ENCODE measurements at places on chromosomes 12 and 14.
A peak's percentile ranks its signal among the peaks of the same experiment; 100 is the strongest.

GRCh38 chr14:22059201-22059600 is 385.6 kb upstream of the OR4E1 start:
- H3K36me3 ChIP-seq: no peaks in the 10 kb centered on the region
- H3K4me1 ChIP-seq: no peaks in the 10 kb centered on the region
- DNase-seq: no peak
- H3K27me3 ChIP-seq: no peaks in the 10 kb centered on the region
- H3K27ac ChIP-seq: no peak overlapping the region

DNA sequence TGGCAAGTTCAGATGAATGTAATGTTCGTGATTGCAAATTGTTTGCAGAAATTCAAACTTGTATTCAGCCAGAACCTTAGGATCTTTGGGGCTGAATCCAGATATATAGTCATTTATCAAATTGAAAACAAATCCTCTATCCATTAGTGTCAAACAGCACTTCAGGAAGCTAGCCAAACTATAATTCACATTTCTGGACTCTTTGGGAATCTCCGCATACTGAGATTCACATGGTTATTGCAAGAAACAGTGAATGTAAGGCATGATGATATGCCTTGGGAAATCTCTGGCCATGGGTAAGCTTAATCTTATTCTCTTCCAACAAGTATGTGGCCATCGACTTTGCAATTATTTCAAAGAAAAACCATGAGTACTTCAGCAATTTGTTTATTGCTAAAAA is 98.5 kb downstream of the KLHL28 start:
- H3K27me3 ChIP-seq: no peaks in the 10 kb centered on the region
- no peak overlapping the region for H3K27ac ChIP-seq
- no peaks in the 10 kb centered on the region for H3K36me3 ChIP-seq
- H3K4me3 ChIP-seq: no peak overlapping the region
- H3K4me1 ChIP-seq: no peaks in the 10 kb centered on the region

- no peak overlapping the region for H3K27ac ChIP-seq
- DNase-seq: no peak
- no peaks in the 10 kb centered on the region for H3K4me1 ChIP-seq
- no peaks in the 10 kb centered on the region for H3K36me3 ChIP-seq
- no peak overlapping the region for H3K4me3 ChIP-seq
Measured at GRCh38 chr14:96136371-96137005, 68.2 kb upstream of the BDKRB2 start.

DNA sequence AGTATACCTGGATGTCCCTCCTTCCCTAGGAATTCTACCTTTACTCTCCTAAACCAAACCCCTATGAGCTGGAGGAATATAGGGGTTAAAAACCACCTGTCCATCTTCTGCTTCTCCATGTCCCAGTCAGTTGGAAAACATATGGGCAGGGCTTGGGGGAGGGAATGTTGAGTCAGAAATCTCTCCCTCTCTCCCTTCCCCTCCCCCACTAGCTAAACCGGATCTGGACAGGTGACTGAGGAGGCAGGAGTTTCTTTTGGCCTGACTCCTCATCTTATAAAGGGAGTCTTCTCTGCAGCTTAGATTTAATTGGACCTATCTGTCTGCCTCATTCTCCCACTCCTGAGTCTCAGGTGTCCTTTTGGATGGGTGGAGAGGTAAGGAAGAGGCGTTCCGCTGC is 6.1 kb downstream of the ERBB3 start:
- peaks cover 7% of the 10 kb centered on the region for H3K4me1 ChIP-seq
- H3K4me3 ChIP-seq: no peak overlapping the region
- H3K36me3 ChIP-seq: no peaks in the 10 kb centered on the region
- H3K27ac ChIP-seq: no peak overlapping the region

- no peak overlapping the region for H3K27ac ChIP-seq
- no peak for DNase-seq
- no peaks in the 10 kb centered on the region for H3K36me3 ChIP-seq
- H3K27me3 ChIP-seq: no peaks in the 10 kb centered on the region
- no peaks in the 10 kb centered on the region for H3K4me1 ChIP-seq
- H3K4me3 ChIP-seq: no peak overlapping the region
Measured at GRCh38 chr12:82099216-82099615, 259.0 kb downstream of the CCDC59 start.

DNA sequence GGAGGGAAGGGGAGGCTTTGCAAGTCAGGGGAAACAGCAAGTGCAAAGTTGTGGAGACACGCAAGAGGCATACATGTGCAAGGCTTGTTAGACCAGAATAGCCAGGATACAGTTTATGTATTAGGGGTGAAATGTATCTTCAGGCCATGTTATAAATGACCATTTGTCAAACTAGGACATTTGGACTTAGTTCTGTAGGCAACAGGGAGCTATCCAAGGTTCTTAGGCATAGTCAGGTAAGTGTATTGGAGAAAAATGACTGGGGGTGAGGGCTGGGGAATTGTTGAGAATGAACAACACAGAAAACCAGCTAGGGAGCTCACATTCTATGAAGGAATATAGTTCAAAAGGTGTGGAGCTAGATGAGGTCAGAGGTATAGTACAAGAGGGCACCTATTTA is 42.5 kb downstream of the TPH2 start:
- H3K4me3 ChIP-seq: no peak overlapping the region
- H3K27me3 ChIP-seq: no peaks in the 10 kb centered on the region
- H3K36me3 ChIP-seq: no peaks in the 10 kb centered on the region
- DNase-seq: no peak
- no peak overlapping the region for H3K27ac ChIP-seq

DNA sequence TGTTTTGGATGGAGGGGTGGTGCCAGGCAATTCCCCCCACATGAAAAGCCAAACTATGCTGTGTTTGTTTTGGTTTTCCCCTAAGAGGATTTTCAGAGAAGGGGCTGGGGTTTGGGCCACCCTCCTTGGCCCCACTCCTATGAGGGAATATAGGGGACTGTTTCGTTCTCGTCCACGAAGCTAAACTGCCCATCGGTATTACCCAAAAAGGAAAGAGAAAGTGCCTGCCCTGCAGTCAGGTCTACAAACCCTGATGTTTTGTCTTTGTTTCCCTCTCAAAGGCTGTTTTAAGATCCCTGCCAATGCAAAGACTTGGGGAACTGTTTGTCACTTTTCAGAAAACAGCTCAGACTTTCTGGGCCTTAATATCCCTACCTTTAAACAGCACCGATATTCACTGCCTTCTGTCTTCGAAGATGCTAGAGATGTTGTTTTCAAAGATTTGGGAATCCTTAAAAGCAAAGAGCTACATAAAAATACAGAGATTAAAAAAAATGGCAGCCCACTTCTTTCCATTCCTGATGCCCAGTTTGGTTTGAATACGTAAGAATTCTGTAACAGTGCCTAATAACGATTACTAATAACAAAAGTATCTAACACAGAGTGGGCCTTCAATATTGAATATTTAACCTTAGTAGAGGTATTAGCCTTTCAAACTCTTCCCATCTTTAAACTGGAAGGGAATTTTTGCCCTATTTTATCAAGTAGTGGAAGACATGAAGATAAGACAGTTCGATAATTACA is 518.4 kb downstream of the MED13L start:
- peaks cover 10% of the 10 kb centered on the region for H3K27me3 ChIP-seq
- no peaks in the 10 kb centered on the region for H3K36me3 ChIP-seq
- no peak for DNase-seq
- no peak overlapping the region for H3K4me3 ChIP-seq

- no peak overlapping the region for H3K4me3 ChIP-seq
- H3K4me1 ChIP-seq: no peaks in the 10 kb centered on the region
- no peak overlapping the region for H3K27ac ChIP-seq
- DNase-seq: no peak
Measured at GRCh38 chr12:14716848-14717444, 20.5 kb upstream of the GUCY2C start.

DNA sequence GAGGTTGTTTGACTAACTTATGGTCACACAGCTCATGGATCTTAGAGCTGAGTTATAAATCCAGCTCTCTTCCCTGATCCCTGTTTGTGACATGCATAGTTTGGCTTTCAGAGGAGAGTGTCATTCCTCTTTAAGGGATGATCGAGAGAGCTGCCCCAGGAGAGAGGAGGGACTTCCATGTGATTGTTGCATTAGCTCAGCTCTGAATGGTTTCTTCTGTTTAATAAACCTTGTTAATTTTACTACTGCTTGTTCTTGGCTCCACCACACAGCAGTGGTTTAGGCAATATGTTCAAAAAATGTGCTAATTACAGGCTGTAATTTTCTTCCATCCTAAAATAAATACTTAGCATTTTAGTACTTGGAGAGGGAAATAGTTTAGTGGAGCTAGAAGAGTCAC is 152.5 kb downstream of the C12orf75 start:
- H3K4me1 ChIP-seq: no peaks in the 10 kb centered on the region
- DNase-seq: no peak
- peak overlapping the region; percentile 11 for H3K27ac ChIP-seq

- DNase-seq: peak; percentile 91
- peaks cover 39% of the 10 kb centered on the region for H3K4me1 ChIP-seq
- H3K27me3 ChIP-seq: no peaks in the 10 kb centered on the region
- H3K4me3 ChIP-seq: peak overlapping the region; percentile 27
- H3K27ac ChIP-seq: peak overlapping the region; percentile 74
- H3K36me3 ChIP-seq: peaks cover 61% of the 10 kb centered on the region
Measured at GRCh38 chr12:6540181-6540877, 6.0 kb downstream of the GAPDH start.

DNA sequence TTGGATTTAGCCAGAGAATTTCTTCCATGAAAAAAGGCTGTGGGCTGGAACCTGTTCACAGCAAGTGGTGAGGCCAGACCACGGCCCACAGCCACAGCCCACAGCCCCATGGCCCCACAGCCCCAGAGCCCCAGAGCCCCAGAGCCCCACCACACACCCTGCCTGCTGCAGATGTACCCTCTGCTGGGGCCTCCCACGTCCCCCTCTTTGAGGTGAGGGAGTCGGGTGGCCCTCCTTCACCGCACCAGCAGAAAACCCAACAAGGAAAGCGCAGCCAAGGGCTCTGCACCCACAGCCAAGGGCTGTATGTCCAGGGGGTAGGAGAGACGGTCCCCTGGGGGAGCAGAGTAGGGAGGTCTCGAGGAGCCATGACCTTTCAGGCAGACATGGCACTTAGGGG is 327.5 kb upstream of the DIO3 start:
- H3K27me3 ChIP-seq: no peaks in the 10 kb centered on the region
- no peaks in the 10 kb centered on the region for H3K4me1 ChIP-seq
- H3K27ac ChIP-seq: no peak overlapping the region

GRCh38 chr12:83753904-83754303 is 1067.2 kb downstream of the TMTC2 start:
- H3K27ac ChIP-seq: no peak overlapping the region
- DNase-seq: no peak
- H3K4me3 ChIP-seq: no peak overlapping the region
- H3K4me1 ChIP-seq: no peaks in the 10 kb centered on the region

DNA sequence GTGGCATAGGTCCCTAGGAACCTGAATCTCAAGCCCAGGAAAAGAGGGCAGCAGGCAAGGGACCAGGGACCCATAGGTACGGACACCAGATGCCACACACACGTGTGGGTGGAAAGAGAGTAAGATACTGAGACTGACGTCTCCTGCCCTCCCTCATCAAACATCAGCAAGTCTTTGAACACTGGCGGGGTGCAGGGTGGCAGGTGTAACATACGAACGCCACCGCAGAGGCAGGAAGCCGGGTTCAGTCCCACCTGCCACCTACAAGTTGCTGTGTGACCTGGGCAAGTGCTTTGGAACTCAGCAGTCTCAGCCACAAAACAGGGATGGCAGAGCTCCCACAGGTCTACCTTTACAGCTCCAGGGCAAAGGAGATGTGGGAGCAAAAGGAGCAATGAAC is 11.1 kb downstream of the ACTN1 start:
- H3K27ac ChIP-seq: no peak overlapping the region
- H3K4me1 ChIP-seq: peaks cover 57% of the 10 kb centered on the region
- H3K27me3 ChIP-seq: no peaks in the 10 kb centered on the region
- H3K4me3 ChIP-seq: no peak overlapping the region
- peaks cover 5% of the 10 kb centered on the region for H3K36me3 ChIP-seq
- no peak for DNase-seq

- H3K27me3 ChIP-seq: no peaks in the 10 kb centered on the region
- no peaks in the 10 kb centered on the region for H3K36me3 ChIP-seq
- peak overlapping the region; percentile 59 for H3K27ac ChIP-seq
- peak overlapping the region; percentile 39 for H3K4me3 ChIP-seq
- H3K4me1 ChIP-seq: peaks cover 31% of the 10 kb centered on the region
Measured at GRCh38 chr12:32455607-32456071, 56.3 kb downstream of the FGD4 start.

- H3K27ac ChIP-seq: no peak overlapping the region
- DNase-seq: no peak
- no peaks in the 10 kb centered on the region for H3K4me1 ChIP-seq
- H3K27me3 ChIP-seq: no peaks in the 10 kb centered on the region
Measured at GRCh38 chr14:53888535-53889386, 67.9 kb downstream of the BMP4 start.

GRCh38 chr14:103019236-103019635 is 38.1 kb downstream of the CDC42BPB start:
- H3K4me3 ChIP-seq: no peak overlapping the region
- H3K36me3 ChIP-seq: no peaks in the 10 kb centered on the region
- H3K27ac ChIP-seq: no peak overlapping the region
- no peaks in the 10 kb centered on the region for H3K27me3 ChIP-seq
- peaks cover 51% of the 10 kb centered on the region for H3K4me1 ChIP-seq

DNA sequence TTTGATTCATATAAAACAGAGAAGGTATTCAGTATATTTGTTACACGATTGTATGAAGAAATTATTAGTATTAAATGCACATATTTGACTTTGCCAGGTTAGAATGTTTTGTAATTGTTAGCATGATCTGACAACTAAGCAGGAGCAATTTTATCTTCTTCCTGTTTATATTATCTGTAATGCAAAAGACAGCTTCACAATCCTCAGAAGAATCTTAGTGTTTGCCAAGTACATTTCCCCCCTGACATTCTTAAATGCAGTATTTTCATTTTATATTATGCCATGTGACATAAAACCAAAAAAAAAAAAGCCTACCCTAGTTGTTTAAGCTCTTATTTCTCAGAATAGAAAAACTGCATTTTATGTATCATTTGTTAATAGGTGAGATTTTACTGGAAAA is 469.4 kb downstream of the FOXG1 start:
- no peaks in the 10 kb centered on the region for H3K4me1 ChIP-seq
- H3K36me3 ChIP-seq: no peaks in the 10 kb centered on the region
- no peaks in the 10 kb centered on the region for H3K27me3 ChIP-seq
- H3K4me3 ChIP-seq: no peak overlapping the region
- no peak overlapping the region for H3K27ac ChIP-seq

GRCh38 chr12:68880660-68881325 is 52.2 kb downstream of the CPM start:
- DNase-seq: no peak
- H3K27me3 ChIP-seq: no peaks in the 10 kb centered on the region
- H3K4me3 ChIP-seq: no peak overlapping the region
- H3K4me1 ChIP-seq: no peaks in the 10 kb centered on the region

- no peak for DNase-seq
- no peaks in the 10 kb centered on the region for H3K36me3 ChIP-seq
- no peak overlapping the region for H3K4me3 ChIP-seq
- no peak overlapping the region for H3K27ac ChIP-seq
- H3K4me1 ChIP-seq: no peaks in the 10 kb centered on the region
- H3K27me3 ChIP-seq: no peaks in the 10 kb centered on the region
Measured at GRCh38 chr14:79418649-79419415, 792.5 kb downstream of the DIO2 start.

DNA sequence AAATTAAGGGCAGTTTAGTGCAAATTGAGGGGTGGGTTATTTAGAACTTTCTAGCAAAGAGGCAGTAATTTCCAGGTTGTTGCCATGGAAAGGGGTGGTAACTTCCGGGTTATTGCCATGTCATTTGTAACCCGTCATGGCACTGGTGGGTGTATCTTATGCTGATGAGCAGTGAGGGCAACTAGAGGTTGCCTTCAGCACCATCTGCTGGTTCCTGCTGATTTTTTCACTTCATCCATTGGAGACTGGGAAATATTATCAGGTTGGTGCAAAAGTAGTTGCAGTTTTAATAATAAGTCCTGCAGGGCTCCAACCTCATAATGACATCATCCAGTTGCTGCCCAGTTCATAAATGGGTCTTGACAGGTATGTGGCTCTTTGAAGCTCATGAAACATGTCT is 24.4 kb upstream of the SERPINA4 start:
- H3K4me3 ChIP-seq: no peak overlapping the region
- no peaks in the 10 kb centered on the region for H3K36me3 ChIP-seq
- peaks cover 13% of the 10 kb centered on the region for H3K27me3 ChIP-seq
